Right cardiac atrium (tissue), 5 donors: ENCODE measurements at places on chromosomes 3 and 15.

DNA sequence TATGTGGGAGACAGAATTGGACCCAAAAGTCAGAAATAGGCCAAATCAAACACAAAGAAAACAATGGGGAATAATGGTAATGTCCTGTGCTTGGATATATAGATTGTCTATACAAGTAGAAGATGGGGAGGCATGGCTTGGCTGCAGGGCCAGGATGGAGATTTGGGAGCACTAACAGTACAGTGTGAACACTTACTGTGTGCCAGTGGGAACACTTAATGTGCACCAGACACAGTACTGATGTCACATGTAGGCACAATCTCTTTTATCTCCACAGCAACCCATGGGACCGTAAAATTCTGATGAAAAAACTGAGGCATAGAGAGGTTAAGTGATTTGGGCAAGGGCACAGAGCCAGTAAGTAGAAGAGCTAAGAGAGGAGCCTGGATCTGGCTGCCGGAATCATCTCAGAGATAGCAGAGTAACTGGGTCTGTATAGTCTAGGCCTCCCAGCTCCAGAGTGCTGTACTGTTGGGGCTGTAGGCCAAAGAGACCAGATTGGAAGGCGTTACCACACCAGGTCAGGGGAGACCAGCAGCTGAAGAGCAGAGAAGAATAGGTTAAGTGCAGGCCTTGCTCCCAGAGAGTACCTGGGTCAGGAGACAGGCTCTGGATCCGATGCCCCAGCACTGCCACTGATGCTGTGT, 63.3 kb downstream of the RLBP1 start:
- DNase-seq = no peak

DNA sequence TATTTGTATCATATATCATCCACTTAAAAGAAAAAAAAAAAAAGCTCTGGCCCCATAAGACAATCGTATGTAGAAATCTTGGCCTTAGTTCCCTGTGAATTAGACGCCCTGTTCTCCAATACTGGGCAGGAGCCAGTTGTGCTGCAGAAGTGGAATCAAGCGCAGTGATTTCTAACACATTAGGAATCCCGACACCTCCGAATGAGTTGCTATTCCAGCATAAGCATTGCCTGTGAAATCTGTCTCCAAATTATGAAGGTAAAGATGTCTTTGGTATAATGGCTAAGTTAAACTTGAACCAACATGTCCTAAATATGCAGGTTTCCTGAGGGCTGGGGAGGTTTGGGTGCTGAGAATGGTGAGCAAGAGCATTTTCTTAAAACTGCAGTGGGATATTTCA, 199.4 kb upstream of the ARRDC4 start:
- DNase-seq = no peak

GRCh38 chr15:70156671-70157271, 59.1 kb upstream of the TLE3 start:
- peak; percentile 87 for DNase-seq

DNA sequence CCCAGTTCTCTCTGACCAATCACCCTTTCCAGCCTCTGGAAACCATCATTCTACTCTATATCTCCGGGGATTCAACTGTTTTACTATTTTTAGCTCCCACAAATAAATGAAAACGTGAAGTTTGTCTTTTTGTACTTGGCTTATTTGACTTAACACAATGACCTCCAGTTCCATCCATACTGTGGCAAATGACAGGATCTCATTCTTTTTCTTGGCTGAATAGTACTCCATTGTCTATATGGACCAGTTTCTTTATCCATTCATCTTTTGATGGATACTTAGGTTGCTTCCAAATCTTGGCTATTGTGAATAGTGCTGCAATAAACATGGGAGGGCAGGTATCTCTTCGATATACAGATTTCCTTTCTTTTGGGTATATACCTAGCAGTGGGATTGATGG, 34.1 kb downstream of the NRROS start:
- DNase-seq = no peak

GRCh38 chr15:48924528-48925393, 39.0 kb downstream of the SHC4 start:
- no peak for DNase-seq

DNA sequence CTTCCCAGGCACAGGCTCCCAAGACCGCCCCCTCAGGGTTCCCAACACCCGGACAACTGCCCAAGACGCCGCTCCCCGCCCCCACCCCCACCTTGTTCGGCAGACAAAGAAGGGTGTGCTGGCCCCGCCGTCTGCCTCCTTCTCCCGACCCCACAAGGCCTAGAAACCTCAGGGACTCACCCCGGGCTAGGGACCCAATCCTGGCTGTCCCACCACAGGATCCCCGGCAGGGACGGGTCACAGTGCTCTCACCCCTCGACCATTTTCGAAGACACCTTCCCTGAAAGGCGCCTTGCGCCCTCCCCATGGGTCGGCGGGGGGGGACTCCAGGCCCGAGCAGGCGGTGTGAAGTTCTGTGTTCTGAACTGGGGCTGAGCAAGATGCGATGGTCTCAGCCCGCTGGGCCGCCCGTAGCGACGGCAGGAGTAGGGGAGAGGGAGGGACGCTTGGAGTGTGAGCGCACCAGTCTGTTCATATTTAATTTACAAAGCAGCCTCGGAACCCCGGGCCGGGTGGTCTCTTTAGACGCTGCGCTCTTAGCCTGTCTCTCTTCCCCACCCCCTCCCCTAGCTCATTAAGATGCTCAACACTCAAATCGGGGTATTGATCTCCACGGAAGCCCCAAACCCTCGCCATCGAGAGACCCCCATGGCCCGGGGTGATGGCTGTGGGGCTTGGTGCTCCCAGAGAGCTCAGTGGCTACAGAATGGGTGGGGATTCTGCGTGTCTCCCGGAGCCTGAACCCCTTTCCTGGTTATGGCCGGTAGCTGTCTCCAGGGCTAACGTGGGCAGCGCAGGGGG, 1.4 kb upstream of the ISLR2 start:
- DNase-seq = no peak

GRCh38 chr15:65839354-65839901, 29.9 kb upstream of the RAB11A start:
- no peak for DNase-seq

- no peak for DNase-seq
Measured at GRCh38 chr15:72858205-72858604, 74.6 kb upstream of the ADPGK start.

DNA sequence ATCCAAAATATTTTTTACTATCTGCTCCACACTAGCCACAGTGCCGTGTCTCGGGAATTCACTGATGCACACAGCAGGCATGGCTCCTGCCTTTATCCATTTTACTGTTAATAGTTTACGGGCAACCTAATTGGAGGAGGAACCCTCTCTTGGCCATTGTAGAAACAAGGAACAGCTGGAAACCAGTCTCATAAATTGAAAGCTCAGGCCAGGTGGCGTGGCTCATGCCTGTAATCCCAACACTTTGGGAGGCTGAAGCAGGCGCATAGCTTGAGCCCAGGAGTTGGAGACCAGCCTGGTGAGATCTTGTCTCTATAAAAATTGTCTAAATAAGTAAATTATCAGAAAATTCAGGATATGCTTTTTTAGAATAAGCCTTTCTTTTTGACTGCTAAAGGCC, 39.0 kb downstream of the IL5RA start:
- DNase-seq = no peak

DNA sequence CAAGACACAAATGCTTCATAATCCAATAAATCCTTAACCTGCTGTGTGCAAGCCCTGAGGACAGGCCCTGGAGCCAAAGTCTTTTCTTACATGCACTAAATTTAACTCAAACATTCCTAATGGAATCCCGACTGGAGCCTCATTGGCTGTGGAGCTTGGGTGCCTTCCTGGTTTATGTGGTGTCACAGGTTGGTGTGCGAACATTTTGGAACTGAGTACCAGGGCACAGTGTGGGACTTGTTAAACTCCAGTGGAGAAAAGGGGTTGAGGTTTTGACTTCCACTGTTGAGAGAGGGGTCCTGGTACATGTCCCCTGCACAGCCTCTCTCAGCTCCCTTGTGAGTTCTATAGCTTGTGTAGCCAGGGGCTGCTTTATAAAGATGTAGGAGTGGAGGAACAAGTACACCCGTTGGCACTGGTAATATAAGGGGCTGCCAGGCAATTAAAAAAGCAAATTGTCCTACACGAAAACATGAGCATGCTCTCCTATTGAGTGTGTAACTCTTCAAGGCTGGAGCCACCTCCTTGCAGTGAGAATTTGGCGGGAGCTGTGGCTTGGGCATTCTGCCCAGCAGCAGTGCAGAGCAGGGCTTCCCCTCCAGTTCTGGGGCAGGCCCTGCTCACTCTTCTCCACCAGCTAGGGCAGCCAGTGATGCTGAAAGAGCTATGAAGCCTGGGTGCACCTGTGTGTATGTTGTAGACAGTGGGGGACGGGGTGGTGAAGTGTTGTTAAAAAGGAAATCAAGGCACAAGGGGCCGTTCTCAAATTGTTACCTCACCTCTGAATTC, 218.1 kb downstream of the CLSTN2 start:
- peak; percentile 78 for DNase-seq

GRCh38 chr3:81958972-81959640, 197.7 kb upstream of the GBE1 start:
- no peak for DNase-seq

DNA sequence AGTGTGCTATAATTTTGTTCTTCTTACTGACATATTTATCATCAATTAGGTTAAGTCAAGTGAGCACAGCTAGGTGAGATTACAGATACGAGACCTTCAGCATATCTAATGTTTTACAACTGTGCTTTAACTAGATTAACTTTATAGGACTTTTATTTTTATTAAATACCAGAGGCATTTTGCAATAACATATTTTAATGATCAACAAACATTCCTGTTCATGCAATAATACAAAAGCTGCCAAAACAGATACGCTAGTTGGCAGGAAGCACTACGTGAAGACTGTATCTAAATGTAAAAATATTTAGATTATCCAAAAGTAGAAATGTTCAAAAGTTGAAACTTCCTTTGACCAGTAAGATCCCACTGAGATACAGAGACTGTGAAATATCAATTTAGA, 139.1 kb downstream of the CBLB start:
- no peak for DNase-seq

- no peak for DNase-seq
Measured at GRCh38 chr15:79724804-79725203, 172.0 kb downstream of the MTHFS start.

- no peak for DNase-seq
Measured at GRCh38 chr3:89506462-89507103, 399.2 kb downstream of the EPHA3 start.
